ENCODE measurements at places on chromosomes 6 and 20. TPM values are rescaled to one million over a fixed set of nuclear protein-coding genes. Genes with fewer than 3 reads are reported as not detected.

- DNase-seq, result no peak
These were observed 46.5 kb upstream of the IFNGR1 start for GRCh38 chr6:137265561-137266308.

Gene VNN1
- total RNA-seq, result not detected

- no peak for DNase-seq
These were observed 17.3 kb upstream of the SNRPB2 start for GRCh38 chr20:16712511-16712947.

GRCh38 chr20:57559658-57560553 lies 1.0 kb upstream of the PCK1 start:
- DNase-seq, result no peak

Gene SMLR1
- not detected for total RNA-seq

DNA sequence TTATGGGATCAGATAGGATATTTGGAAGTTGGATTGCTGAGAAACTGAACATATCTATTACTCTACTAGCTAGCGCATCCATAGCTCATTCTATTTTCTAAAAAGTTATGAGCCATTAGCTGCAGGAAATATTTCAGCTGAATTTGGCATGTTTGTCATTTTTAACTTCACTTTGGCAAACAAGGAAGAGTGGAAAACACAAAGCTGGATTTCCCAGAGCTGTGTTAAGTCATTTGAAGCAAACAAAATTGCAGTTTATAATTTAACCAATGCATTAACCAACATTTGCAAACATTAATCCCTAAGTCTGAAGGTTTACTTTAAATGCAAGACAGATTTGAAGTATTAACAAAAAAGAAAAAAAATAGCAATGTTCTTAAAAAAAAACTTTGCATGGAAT lies 1.2 kb downstream of the ALDH8A1 start:
- no peak for DNase-seq

DNA sequence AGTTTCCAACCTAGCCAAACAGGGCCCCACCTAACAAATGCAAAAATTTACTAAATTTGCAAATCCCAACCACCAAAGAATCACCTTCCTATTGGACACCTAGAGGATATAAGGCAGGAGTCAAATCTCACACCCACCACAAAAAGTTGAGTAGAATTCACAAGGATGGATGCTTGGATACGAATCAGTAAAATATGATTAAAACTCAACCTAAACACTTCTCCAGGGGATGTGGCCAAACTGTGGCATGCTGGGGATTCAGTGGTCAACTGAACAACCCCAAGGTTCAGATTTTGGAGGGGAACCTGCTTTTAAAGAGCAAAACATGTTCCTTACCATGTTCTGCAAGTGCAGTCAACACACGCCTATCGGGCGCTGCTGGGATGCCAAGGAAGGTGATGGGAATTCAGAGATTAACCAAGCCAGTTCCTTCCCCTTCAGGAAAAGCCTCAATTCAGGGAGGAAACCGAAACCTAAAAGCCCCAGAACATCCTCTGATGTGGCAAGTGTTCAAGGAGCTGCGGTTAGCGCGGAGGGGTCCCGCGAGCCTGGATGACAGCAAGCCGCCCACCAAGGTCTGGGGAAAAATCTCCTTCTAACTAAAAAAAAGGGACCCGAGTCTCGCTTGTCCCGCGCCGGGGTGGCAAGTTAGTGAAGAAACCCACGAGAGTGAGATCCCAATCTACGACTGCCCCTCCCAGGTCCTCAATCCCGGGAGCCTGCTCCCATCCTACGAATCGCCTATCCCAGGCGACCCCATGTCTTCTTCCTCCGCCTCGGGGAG lies 902 bp downstream of the SAMHD1 start:
- DNase-seq, result no peak

GRCh38 chr6:150739711-150740349 lies 125.7 kb upstream of the MTHFD1L start:
- no peak for DNase-seq

DNA sequence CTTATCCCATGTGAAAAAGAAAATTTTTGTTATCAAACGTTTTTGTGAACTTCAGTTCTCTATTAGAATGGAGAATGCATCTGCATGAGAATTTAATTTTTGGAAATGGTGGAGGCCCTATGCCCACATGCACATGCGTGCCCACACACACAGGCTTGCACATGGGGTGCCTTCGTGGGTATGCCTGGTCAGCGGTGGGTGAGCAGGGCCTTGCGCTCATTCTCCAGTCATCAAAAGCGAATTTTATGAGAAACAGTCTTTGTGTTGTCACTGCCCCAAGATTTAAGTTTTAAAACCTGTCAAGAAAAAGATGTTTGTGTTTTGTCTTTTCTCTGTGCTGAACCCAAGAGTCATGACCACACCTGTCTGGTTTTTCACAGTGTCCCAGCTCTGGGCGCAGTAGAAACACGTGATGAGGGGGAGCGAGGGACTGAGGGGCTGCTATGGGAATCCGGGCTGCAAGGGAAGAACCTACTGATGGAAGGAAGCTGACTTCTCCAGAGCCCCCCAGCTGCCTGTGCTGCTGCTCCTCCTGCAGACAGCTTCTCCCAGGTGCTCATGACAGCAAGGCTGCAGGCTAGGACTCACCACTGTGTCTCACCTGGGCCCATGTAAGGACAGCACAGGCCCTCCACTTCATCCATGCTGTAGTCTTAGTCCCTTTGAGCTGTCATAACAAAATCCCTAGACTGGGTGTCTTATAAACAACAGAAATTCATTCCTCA lies 153.6 kb downstream of the SYCP2 start:
- DNase-seq, result no peak

- peak; percentile 64 for DNase-seq
These were observed at the start of gene HLA-B for GRCh38 chr6:31356946-31357466. Gene HLA-B, minus strand, starts transcription at chr6:31357179. Its CDS starts 21 bp downstream, at chr6:31357158.

Gene ADGRF1
- total RNA-seq, result not detected

Gene CLPSL2
- not detected for total RNA-seq

- no peak for DNase-seq
These were observed 22.9 kb upstream of the HLA-B start for GRCh38 chr6:31379850-31380249.

Gene KLC4
- 17.0 TPM for total RNA-seq

DNA sequence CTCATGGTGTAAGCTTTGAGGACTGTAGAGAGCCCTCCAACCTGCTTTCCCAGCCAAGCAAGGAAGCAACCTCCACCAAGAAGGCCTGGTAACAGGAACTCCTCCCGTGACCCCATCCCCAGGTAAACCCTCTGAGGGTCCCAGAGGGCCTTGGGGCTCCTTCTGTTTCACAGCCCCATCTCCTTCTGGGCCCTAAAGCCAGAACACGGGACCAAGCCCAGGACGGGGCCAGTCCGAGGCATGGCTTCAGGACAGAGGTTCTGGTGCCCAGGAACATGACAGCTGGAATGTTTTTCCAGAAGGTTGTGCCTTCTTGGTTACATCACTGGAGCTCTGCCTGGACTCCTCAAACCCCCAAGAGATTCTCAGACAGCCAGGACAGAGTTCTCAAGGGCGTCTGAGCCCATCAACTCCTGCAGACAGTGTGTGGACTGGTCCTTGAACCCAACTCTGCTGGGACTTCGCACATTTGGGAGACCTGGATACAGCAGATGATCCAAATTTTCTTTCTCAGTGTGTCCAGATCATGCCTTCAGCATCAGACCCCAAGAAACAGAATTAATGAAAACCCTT lies 43.1 kb downstream of the RRBP1 start:
- DNase-seq, result no peak

DNA sequence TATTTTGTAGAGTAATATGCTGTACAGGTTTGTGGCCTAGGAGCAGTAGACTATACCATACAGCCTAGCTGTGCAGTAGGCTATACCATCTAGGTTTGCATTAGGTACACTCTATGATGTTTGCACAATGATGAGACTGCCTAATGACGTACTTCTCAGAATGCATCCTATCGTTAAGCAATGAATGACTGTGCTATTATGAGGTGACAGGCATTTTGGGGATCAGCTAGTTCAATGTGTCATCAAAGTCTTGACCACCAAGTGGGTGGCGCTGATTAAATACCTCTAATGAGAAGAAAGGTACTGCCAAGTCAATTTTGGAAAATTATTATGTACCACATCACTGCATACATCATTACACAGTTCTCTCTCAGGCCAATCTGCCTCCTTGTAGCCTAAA lies 190.2 kb downstream of the BACH2 start:
- no peak for DNase-seq

- no peak for DNase-seq
These were observed 998 bp downstream of the BMP2 start for GRCh38 chr20:6768228-6769140.

GRCh38 chr20:51354769-51355319 lies 187.7 kb downstream of the NFATC2 start:
- no peak for DNase-seq

Gene RFX6
- not detected for total RNA-seq

Gene ENPP1
- 0.27 TPM for total RNA-seq

DNA sequence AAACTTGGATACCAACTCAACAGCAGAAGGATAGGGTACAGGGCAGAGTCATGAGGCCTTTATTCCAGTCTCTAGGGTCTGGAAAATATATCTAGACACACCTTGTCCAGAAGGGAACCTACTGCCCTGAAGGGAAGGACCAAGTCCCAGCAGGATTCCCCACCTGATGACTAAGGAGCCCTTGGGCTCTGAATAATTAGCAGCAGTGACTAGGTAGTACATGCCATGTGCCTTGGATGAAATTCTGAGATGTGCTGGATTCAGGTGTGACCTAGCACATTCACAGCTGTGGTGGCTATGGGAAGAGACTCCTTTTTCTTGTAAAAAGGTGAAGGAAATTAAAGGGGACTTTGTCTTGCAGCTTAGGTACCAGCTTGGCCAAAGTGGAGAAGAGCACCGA lies 364.3 kb upstream of the PTCHD4 start:
- DNase-seq, result no peak

DNA sequence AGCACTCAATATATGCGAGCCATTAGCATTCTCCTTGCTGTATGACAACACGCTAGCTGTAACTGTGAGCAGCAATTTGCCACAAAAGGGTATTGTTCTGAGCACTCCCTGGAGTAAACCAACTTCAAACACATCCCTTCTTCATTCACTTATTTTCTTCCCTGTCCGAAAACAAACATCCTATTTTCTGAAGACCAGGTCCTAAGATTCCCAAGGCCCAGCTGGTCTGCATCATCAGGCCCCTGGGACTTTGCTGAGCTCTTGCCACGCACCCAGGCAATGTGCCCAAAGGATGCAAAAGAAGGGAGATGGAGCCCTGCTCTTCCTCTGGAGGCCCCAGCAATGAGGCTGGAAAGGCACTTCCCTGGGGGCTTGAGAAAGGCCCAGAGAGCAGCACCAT lies 118.1 kb downstream of the PREX1 start:
- DNase-seq, result no peak

Gene LST1
- total RNA-seq, result 8.4 TPM

Gene EPB41L1
- total RNA-seq, result 0.64 TPM

- no peak for DNase-seq
These were observed 92.6 kb upstream of the CLDN20 start for GRCh38 chr6:155171109-155171746.
